ENCODE measurements at places on chromosomes 13 and 19.

DNA sequence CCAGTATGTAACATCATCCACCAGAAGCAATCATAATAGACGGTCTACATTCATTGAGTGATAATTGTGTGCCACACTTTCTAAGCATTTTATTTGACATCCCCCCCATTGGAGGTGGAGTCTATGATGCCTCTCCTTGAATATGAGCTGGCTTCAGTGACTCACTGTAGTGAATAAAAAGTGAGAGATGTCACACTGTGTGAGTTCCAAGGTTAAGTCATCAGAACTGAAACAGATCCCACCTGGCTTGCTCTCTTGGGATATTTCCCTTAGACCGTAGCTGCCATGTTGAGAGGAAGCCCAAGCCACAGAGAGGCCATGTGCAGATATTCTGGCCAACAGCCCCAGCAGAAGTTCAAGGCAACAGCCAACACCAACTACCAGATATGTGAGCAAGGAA, 12.6 kb downstream of the RTBDN start:
- peak; percentile 43 for DNase-seq

- DNase-seq: no peak
Measured at GRCh38 chr19:4338441-4339355, at the start of gene STAP2. STAP2 (minus strand) TSS chr19:4338827; CDS start chr19:4338753, 74 bp downstream.

- peak; percentile 28 for DNase-seq
Measured at GRCh38 chr13:24075137-24075975, 85.2 kb upstream of the SPATA13 start.

- DNase-seq: peak; percentile 43
Measured at GRCh38 chr19:39156326-39157230, 31.0 kb downstream of the PAK4 start.

DNA sequence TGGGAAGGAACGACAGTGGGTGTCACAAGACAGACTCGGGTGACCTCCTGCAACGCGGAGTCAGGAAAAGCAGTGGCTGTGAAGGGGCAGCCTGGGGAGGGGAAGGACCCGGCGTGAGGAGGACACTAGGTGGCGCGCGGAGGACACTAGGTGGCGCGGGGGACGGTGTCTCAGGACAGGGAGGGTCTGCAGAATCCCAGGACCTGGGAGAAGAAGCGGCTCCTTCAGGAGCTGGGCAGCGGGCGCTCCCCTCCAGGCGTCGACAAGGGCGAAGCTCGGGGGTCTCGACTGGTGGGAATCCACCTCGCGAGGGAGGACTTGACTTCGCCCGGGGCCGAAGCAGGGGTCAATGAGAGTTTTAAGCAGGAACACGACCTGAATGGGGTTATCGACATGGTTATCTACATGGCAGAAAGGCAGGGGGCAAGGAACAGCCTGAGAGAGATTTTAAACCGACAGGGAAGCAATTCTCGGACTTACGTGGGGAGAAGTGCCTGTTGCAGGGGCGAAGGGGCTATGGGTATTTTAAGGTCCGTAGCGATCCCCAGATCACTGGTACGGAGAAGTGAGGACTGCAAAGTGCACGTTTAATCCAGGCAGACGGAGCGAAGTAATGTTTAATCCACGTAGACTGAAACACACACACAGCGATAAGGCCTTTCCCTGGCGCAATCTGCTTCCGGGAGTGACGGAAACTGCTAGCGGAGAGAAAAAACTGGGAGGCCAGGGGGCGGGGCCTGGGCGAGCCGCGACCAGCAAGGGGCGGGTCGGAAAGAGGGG, at the start of gene ZNF616:
Gene ZNF616 (minus strand): TSS at position 687 of the 780 bp plus-strand sequence. CDS start 9,426 bp downstream, outside the sequence.
- DNase-seq: peak; percentile 91

- DNase-seq: no peak
Measured at GRCh38 chr19:1420590-1420989, 13.2 kb downstream of the DAZAP1 start.

DNA sequence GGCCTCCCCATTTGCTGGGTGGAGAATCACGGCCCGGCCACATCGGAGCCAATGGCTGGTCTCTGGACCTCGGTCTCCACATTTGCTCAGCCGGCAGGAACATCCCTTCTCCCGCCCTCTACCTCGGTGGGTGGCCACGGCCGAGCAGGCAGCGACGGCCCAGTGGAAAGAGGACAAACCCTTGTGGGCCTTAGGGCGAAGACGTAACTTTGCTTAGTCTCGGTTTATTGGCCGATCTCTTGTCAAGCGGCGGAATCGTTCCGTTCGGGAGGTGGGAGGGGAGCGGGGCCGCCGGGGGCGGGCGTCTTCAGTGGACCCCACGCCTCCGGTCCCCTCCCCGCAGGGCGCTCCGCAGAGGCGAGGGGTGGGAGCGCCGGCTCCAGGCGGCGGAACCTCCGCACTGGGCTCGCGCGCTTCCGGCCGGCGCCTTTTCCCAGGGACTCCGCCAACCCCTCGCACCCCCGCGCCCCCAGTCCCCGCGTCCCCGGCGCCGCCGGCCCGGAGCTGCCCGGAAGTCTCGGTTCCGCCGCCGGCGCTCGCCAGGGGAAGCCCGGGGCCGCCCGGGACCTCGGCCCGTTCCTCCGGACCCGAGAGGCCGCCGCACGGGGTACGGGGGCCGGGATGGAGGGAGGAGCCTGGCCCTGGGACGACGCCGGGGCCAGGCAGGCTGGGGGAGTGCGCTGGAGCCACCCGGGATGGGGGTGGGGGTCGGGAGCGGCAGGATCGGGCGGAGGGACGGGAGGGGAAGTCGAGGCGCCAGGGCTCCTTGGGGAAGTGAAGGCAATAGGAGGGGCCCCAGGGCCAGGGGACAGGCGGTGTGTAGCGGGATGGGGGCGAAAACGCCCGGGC, at the start of gene ZNF580:
Gene ZNF580 (plus strand): TSS at position 426 of the 849 bp plus-strand sequence. CDS start 1,507 bp downstream, outside the sequence.
- peak; percentile 72 for DNase-seq

GRCh38 chr19:42088471-42089190, 12.7 kb downstream of the ZNF574 start:
- DNase-seq: peak; percentile 71

DNA sequence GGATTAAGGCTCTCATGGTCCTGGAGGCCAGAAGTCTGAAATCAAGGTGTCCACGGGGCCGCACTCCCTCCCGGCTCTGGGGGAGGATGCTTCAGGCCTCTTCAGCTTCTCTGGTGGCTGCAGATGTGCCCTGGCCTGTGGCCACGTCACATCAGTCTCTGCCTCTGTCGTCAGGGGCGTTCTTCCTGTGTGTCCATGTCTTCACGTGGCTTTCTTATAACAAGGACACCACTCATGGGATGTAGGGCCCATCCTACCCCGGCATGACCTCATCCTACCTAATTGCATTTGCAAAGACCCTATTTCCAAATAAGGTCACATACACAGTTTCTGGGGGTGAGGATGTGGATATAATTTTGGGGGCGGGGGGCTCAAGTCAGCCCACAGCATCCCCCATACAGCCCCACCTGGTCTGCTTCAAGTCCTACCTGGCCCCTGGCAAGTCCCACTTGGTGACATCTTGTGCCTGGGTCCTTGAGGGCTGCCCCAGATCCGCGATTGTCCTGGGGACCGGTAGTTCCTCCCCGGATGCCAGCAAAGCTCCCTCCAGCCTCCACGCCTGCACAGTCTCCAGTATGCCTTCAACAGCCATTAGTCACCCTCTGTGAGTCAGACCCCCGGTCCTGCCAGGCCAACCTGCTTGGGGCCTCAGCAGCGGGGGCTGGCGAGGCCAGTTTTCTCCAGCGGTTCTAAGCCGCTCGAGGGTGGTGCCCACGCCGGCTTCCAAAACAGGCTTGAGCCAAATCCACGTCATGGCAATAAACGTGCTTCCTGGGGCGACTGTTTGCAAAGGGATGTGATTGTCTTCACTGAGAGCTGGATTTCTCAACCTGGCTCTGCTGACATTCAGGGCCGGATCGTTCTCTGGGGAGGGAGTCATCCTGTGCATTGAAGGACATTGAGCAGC, 32.2 kb downstream of the MYO9B start:
- DNase-seq: peak; percentile 98

GRCh38 chr13:47457626-47458025, 543.4 kb downstream of the SUCLA2 start:
- peak; percentile 85 for DNase-seq

DNA sequence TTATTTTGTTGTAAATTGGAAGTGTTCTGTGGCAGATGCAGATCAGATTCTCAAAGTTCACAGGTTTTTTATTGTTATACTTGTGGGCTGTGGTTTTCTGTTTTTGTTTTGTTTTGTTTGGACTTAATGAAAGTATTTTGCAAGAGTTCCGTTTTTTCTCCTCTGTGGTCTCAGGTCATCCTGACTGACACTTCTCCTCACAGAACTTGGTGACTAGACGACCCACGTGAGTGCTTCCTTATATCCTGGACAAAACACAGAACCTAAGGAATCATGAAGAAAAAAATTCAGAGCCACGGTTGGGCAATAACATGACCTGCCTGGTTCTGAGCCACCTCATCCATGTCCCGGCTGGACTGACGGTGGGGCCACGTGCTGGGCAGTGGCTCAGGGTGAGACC, 2.5 kb upstream of the RFPL4AL1 start:
- no peak for DNase-seq

- peak; percentile 40 for DNase-seq
Measured at GRCh38 chr13:111117961-111118360, 2.9 kb downstream of the ARHGEF7 start.

DNA sequence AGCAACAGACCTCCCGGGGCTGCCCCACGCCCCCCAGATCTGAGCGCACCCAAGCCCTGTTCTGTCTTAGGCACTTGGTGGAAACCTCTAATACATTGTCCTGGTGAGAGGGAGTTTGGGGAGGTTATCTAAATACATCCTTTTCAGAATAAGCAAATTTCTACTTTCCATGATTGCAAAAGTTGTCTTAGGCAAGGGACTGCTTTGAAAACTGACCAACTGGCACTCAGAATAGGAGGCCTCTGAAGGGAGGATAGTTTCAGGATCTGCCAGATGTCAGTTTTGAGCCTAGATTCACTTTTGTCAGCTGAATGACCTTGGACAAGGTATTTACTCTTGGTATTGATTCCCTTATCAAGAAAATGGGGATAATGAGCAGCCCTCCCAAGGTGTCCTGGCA, 11.8 kb downstream of the SERP2 start:
- DNase-seq: no peak

GRCh38 chr19:18274781-18275356, 617 bp upstream of the IQCN start:
- DNase-seq: peak; percentile 91

- no peak for DNase-seq
Measured at GRCh38 chr13:71634602-71635443, 232.2 kb downstream of the DACH1 start.

- DNase-seq: no peak
Measured at GRCh38 chr19:24166055-24166454, 79.1 kb downstream of the ZNF254 start.

GRCh38 chr13:76992548-76993001, 694 bp downstream of the CLN5 start:
- peak; percentile 26 for DNase-seq

- DNase-seq: no peak
Measured at GRCh38 chr13:45592758-45593157, 22.8 kb downstream of the ERICH6B start.

GRCh38 chr19:42121036-42121621, 11.1 kb downstream of the POU2F2 start:
- DNase-seq: no peak

- DNase-seq: no peak
Measured at GRCh38 chr19:13984186-13984585, 21.9 kb downstream of the RFX1 start.

GRCh38 chr13:28099396-28100149, 803 bp downstream of the FLT3 start:
- DNase-seq: no peak

DNA sequence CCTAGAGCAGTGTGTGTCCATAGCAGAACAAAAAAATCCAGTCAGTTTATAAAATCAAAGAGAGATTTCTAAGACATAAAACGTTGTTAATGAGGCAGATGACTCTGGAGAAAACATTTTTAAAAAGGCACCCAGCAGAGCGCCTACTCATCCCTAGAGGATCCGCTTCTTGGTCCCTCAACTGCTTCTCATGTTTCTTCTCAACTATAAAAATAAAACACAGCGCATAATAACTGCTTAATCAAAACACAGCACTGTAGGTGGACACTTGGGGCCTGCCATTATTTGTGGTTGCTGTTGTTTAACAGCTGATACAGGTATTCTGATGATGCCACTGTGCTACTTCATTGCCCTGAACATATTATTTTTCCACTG, 347.9 kb downstream of the FGF9 start:
- DNase-seq: no peak

- DNase-seq: peak; percentile 38
Measured at GRCh38 chr19:16125737-16126495, 14.2 kb downstream of the RAB8A start.

GRCh38 chr13:78121459-78122348, 203.1 kb upstream of the EDNRB start:
- peak; percentile 81 for DNase-seq

GRCh38 chr19:51139299-51140014, 2.6 kb upstream of the SIGLEC7 start:
- DNase-seq: no peak

DNA sequence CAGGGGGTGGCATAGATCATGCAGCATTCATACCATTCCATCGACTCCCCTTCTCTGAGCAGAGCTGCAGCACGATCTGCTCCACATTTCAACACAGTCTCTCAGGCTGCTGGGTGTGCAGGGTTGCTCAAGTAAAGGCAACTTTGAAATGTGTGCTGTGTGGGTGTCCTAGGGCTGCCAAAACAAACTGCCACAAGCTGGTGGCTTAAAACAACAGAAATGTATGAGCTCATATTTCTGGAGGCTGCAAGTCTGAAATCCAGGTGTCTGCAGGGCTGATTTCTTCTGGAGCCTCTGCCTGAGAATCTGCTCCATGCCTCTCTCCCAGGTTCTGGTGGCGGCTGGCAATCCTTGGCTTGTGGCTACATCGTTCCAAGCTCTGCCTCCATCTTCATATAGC, 63.7 kb upstream of the WDFY2 start:
- DNase-seq: peak; percentile 83

GRCh38 chr19:38892841-38893240, 6.6 kb downstream of the SIRT2 start:
- no peak for DNase-seq

GRCh38 chr13:98514288-98514687, 62.6 kb downstream of the STK24 start:
- DNase-seq: no peak

GRCh38 chr19:37954421-37954874, 47.4 kb downstream of the SIPA1L3 start:
- DNase-seq: no peak

DNA sequence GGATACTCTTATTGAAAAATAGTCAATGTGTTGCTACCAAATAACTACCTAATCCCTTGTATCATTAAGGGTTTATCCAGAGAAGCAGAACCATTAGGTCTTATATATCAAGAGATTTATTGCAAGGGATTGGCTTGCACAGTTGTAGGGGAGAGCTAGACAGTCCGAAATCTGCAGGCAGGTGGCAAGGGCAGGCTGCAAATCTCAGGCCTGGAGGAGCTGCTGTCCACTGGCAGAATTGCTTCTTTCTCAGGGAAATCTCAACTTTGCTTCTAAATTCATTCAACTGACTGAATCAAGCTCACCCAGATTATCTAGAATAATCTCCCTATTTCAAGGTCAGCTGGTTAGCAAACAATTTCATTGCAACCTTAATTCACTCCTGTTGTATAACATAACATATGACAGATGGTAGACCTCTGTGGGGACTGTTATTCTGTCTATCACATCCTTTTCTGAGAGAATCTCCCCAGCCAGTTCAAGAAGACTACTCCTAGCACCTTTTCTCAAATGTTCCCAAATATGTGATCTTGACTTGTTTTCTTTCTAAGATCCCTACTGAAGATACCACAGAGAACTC, 194.2 kb downstream of the NHLRC3 start:
- DNase-seq: no peak

GRCh38 chr13:43990021-43990420, 110.3 kb downstream of the LACC1 start:
- DNase-seq: no peak

- DNase-seq: no peak
Measured at GRCh38 chr13:72258340-72258981, 391.5 kb upstream of the DACH1 start.

Data from fibroblast of mammary gland (primary cell).